ENCODE measurements at places on chromosomes 12 and 14.

GRCh38 chr12:127241072-127241817, 1025.7 kb upstream of the TMEM132C start:
- DNase-seq: no peak

DNA sequence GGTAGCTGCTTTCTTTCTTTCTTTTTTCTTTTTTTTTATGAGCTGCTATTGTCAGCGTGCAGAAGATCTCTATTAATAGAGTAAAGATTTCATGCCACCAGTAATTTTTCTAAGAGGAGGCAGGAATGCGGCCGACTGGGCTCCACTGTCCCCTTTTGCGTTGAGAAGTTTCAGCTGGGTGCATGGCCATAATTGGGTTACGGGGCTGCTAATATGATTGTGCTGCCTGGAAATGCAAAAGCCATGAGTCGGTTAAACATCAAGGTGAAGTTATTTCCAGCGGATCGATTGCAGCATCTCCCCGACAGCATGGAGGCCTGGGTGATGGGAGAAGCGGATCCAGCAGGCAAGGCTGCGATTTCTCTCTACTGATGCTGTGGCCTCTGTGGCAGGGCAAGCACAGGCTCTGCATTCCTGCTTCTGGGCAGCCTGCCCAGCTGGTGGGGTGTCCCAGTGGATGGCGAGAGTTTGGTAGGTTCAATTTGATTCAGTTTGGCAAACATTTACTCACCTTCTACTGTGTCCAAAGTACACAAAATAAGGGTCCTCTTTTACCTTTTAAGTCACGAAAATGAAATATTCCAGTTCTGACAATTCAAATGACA, 54.4 kb upstream of the PRMT8 start:
- no peak for DNase-seq

DNA sequence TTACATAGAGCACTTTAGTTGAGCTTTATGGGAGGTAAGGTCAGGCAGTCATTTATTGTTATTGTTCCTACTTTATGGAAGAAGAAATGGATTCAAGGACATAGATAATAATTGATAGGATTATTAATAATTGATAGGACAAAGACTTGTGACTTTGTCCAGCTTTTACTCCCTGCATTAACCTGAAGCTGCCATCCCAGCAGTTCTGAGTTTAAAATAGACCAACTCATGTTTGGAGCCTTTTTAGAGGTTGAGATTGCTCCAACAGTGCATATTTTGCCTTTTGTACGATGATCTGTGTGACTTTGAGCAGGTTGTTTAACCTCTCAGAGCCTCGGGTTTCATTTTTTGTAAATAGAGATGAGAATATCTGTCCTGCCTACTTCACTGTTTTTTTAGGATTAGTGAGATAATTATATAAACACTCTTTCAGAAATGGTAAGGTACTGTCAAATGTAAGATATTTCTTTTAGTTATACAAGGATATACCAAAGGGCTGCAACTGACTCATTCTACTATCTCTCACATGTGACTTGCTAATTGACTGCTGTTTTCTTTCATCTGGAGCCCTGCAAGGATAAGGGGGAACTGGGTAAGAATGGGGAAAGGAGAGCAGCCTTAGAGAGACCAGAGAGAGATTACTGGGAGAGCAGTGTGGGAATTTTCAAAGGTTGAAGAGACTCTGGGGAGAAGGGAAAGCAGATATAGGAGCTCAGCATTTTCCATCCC, 15.3 kb downstream of the WDR20 start:
- no peak for DNase-seq

- no peak for DNase-seq
Observed at GRCh38 chr12:58253663-58254062, 312.3 kb downstream of the ATP23 start.

- DNase-seq: no peak
Observed at GRCh38 chr14:58587271-58587670, 50.5 kb upstream of the DACT1 start.
